ENCODE measurements at places on chromosomes 1 and 21.

DNA sequence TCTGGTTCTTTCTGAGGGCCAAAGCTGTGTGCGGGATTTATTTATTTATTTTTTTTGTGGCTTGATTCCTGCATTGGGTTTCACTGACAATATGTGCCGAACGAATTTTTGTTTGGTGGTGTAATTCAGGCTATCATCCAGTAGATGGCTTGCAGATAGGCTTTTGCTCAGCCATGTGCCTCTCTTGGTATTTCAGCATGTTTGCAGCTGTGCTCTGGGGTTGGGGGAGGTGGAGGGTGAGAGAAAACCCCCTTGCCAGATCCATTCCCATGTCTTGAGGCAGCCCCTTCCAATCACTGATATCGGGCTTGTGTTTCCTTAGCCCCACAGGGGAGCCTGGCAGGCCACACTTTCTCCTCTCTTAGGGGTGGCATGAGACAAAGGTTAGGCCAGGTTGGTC is 302.4 kb downstream of the PTGER3 start:
- peak; percentile 13 for DNase-seq

GRCh38 chr1:22918644-22919043 is 54.0 kb downstream of the LACTBL1 start:
- DNase-seq: no peak

DNA sequence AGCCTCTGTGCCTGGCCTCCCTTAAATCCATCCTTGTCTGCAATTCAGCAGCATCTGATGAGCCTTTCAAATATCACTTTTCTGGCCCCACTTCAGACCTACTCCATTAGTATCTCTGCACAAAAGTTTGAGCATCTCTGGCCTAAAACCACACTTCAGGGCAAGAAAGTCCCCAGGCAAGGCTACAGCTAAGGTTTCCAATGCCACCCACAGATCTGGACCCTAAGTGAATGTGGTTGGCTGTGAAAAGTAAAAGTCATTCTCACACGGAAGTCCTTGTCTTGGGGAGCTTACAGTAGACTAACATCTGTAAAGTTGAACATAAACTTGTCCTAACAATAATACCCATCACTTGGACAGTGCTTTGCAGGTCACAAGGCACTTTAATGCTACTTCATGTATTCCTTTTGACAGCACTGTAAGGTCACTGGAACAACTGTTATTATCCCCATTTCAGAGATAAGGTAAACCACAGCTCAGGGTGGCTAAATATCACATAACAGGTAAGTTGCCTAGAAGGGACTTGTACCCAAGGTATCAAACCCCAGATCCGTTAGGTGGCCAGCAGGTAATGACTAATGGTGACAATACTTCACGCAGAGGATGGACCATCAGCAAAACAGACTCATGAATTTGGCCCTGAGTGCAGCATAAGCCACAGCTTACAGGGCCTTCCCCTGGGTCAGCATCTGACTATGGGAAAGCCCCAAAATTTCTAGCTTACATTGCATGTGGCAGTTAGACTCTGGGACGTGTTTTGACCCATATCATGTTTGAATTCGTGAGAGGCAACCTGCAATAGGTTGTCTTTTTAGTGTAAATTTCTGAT is 356.0 kb downstream of the HHAT start:
- peak; percentile 3 for DNase-seq

DNA sequence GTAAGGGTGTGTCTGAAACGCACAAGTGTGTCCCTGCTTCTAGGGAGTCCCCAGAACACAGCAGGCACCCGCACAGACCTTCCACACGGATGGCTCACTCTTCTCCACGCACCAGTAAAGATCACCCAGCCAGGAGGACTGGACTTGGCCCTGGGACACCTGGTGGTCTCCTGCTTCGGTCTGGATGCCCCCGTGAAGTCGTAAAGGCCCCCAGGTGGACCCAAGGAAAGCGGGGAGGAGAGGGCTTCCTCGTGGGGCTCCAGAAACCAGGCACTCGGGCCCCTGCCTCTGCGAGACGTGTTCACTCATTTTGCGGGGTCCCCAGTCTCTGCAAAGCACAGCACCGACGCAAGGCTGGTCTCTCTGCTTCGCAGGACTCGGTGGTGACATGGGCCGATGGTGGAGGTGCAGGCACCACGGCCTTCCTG is 20.2 kb upstream of the COL6A2 start:
- no peak for DNase-seq

DNA sequence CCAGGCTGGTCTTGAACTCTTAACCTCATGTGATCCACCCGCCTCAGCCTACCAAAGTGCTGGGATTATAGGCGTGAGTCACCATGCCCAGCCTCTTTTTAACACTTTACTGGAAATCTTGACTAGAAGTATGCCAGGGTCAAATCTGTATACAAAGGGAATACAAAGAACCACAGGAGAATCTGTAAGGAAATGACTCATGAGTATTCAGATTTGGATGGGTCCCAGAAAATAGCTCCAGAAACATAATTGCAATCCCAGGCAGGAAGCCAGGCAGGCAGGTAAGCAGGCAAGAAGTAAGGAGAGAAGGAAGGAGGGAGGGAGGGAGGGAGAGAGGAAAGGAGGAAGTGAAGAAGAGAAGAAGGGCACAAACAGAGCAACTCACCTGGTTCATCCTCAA is 22.8 kb upstream of the TIAM1 start:
- no peak for DNase-seq

- DNase-seq: peak; percentile 72
Observed at GRCh38 chr1:168509875-168510791, 33.7 kb downstream of the XCL2 start.

DNA sequence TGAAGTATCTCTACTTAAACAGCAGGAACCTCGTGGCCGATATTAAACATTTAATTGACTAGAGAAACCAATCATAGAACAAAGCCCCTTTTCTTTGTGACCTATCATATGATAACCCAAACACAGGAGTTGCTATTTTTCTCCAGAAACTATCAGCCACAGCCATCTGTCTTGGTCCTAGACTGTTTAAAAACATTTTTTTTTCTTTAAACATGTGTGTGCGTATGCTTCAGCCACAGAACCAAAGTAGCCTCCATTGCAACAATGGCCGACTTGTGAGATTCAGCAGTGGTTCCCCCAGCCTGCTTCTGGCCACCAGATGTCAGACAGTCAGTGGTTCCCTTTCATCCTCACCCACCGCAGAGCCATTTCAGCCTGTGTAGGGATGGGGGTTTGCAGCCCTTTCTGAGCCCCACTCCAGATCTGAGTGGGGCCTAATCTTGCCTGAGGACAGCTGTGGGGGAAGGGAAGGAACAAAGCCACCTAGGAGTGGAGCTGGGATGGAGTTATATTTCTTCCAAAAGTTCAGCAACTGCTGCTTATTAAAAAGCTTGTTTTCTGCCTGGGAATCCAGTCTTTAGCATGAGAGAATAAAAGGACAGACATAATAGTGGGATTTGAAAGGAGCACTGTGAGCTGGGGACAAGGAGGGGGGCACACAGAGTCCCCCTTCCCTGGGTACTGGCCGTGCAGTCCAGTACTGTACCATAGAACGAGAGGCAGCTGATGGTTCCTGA is 11.7 kb upstream of the IGSF3 start:
- DNase-seq: no peak

DNA sequence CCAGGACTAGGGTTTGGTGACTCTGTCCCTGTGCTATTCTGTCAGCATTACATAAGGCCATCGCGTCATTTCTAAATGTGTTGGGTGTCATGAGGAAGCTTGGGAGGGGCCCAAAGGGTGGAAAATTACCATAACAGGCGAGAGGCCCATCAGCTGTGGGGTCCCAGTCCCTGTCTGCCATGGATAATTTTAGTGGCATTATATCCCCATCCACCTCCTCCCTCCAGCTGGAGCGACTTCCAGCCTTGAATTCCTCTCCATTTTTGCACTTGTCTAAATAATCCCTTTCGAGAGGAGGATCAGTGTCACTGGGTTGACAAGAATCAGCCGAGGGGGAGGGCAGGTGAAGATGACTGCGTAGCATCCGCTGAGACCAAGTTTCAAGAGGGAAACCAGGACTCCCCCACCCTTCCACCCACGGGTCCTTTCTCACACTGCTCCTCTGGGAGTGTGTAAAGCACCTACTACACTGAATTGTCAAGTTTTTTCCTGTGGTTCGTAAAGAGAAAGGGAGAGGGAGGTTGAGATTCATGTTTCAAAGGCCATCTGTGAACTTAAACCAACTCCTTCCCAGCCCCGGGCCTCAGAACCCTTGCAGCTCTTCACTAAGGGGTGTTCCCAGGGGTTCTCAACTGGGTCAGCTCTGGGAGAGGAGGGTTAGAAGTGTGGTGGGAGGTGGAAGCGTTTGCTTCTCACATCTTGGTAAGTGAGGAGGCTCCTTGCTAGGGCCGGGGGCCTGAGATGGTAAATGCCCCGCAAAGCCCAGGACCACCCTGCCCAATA is 29.2 kb downstream of the VASH2 start:
- DNase-seq: no peak

- no peak for DNase-seq
Observed at GRCh38 chr1:94668528-94668927, 127.0 kb upstream of the F3 start.

DNA sequence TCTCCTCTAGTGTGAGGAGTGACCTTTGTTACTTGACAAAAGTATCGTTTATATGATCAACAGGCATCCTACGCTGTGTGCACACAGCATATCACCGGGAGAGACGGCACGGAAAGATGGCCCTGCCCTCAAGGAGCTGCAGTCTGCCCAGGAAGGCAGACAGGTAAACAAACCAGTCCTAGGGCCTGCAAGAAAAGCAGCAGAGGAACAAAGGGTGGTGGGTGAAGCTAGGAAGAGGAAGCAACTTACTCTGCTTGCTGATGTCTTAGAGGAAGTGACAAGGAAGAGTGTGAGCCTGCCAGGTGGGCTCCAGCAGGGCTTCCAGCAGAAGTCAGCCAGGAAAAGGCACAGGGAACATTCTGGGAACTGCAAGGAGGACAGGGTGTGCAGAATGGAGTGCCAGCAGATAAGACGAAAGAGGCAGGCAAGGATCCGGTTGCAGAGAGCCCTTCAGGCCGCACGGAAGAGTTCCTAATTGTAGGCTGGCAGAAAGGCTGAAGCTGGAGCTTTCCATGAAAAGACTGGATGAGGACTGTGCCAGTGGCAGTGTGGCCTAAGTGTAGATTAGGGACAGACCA is 106.7 kb downstream of the SLC45A1 start:
- DNase-seq: peak; percentile 72

DNA sequence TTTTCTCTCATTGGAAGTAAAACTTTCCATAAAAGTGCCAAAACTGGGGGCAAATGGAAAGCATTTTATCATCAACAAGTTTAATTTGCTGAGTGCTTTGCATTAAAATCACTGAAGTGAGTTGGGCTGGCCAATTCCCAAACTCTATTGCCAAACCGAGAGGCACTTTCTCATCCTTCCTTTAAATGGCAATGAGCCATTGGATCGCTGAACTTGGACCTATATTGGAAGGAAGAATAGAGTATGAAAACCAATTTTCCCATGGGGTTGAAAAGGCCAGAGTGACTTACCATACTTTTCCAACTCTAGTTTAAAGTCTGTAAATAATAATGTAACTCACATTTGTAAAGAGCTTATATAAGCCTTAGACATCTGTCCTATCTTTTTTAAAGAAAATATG is 189.1 kb upstream of the C1orf87 start:
- no peak for DNase-seq

DNA sequence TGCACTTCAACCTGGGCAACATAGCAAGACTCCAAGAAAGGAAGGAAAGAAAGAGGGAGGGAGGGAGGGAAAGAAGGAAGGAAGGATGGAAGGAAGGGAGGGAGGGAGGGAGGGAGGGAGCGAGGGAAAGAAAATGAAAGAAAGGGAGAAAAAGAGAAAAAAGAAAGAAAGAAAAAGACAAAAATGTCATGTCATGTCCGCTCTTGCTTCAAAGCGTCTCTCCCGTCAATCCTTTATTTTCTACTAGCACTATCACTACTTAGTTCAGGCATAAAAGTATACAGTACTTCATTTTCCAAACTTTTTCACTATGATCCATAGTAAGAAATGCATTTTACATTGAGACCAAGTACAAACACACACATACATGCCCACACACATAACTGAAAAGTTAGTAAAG is 64.7 kb downstream of the SH3GLB1 start:
- no peak for DNase-seq

- no peak for DNase-seq
Observed at GRCh38 chr1:31943546-31944184, 5.5 kb upstream of the PTP4A2 start.

- DNase-seq: no peak
Observed at GRCh38 chr1:49106445-49106844, 329.8 kb upstream of the BEND5 start.

DNA sequence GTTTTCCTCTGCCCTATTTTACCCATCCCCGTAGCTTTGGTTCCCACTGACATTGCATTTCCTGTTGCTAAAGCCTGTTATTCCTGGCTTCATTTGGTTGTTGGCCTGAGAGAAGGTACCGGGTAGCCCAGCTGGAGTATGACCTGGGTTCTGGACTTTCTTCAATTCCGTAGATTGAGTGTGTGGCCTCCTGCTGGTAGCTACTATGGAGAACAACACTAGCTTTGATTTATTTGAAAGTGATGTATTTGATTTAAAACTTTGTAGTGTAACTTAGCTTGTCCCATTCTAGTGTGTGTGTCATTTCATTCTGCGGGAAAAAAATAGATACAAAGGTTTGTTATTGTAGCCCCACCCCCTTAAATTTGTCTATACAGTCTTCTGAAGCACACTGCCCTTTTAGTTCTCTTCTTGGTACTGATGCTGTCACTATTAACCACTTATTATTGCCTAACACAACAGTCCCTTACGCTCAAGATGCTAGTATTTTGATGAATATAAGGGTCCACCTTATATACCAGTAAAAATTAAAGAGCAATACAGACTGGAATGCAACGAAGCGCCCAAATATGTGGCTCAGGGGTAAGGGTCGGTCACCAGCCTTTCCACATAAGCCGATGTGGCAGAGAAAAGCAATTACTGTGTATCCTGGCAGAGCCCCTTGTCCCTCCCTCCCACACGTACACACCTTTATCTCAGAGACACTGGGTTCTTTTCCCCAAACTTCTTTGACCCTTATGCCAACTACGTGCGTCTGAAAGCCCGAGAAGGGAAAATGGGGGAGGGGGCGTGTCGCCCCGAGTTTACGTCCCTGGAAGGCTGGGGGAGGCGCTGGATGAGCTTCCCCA is 643 bp upstream of the MOV10 start:
- peak; percentile 54 for DNase-seq

GRCh38 chr1:84122780-84123382 is 21.2 kb upstream of the PRKACB start:
- peak; percentile 75 for DNase-seq

DNA sequence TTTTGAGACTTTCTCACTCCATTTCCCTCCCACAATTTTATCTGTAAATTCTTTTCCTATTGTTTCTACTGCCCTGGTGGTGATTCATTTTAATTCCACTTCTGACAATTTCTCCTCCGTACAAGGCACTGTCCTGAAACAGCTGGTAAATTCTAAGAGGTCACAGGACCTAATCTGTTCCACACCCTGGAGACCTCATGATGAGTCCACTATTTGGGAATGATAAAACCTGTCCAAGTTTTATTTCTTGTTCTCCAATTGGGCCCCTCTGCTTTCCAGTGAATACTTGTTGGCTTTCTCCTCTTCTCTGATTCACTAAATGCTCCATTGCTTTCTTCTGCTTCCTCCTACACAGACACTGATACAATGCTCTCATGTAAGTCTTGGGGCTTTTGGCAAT is 343.1 kb upstream of the DUSP10 start:
- no peak for DNase-seq

GRCh38 chr1:19054216-19054615 is 97.7 kb upstream of the IFFO2 start:
- no peak for DNase-seq

- DNase-seq: no peak
Observed at GRCh38 chr1:29119121-29119929, 4.4 kb downstream of the TMEM200B start.

- no peak for DNase-seq
Observed at GRCh38 chr21:19045876-19046275, 642.3 kb upstream of the TMPRSS15 start.
